ENCODE measurements at places on chromosomes 11 and 22.

DNA sequence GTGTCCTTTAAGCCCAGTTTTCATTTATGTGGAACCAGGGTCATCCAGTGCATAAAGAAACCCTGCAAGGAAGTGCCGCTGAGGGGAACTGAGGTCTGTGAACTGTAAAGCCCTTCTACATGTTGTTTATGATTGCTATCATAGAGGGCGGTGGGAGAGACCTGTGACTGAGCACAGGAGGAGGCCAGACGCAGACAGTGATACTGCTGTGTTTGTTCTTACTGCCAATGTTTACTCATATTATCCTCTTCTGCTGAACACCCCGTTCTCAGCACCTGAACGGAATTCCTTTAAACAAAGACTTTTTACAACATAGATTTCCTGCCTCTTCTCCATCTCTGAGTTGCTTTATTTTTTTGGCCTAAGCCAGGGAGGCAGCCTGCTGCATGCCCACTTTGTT is 967 bp upstream of the GALNT18 start:
- no peak for DNase-seq

DNA sequence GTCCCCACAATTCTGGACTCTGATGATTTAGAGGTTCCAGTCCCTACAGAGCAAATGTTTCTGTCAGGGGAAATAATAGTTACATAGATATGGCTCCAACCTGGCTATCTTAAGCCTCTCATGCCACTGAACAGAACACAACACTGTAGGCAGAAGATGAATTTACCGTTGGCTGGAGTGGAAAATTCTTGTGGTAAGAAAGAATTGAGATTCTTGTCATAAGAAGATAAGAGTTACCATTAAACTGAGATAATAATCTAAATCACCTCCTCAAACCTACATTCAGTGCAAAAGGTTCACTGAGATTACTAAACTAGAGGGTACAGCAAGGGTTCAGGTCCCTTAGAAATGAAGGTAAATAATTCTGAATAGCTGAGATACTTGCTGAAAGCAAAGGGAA is 10.1 kb upstream of the NAALAD2 start:
- DNase-seq: no peak

GRCh38 chr11:31822175-31822926 is 11.2 kb upstream of the PAX6 start:
- DNase-seq: no peak

- DNase-seq: no peak
Measured at GRCh38 chr22:31650391-31650790, 11.6 kb downstream of the PISD start.

DNA sequence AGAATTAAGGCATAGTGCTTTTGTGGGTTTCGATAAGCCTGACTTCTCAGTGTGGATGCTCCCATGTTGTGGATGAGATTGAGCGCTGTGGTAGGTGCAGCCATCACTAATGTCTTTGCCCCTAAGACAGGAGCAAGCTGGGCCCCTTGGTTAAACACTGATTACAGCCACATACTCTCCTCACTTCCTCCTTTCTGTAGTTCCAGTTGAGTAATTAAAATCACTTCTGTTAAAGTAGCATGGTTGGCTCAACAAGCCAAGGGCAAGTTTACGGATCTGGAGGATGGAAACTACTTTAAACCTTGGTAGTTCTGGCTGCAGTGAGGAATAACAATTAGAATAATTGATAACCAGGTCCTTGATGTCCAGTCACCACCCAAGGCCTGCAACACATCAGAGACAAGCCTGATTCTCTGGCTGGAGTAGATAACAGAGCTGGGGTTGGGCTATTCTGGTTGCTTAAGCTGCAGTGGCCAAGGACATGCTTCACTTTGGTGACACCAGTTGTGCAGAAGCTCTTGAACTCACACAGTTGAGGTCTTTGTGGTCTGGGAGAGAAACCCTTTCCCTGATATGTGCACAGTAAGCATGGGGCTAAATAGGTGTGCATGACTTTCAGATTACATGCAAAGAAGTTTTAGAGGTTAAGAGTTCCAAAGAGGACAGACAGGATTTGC is 81.3 kb downstream of the KIRREL3 start:
- no peak for DNase-seq

DNA sequence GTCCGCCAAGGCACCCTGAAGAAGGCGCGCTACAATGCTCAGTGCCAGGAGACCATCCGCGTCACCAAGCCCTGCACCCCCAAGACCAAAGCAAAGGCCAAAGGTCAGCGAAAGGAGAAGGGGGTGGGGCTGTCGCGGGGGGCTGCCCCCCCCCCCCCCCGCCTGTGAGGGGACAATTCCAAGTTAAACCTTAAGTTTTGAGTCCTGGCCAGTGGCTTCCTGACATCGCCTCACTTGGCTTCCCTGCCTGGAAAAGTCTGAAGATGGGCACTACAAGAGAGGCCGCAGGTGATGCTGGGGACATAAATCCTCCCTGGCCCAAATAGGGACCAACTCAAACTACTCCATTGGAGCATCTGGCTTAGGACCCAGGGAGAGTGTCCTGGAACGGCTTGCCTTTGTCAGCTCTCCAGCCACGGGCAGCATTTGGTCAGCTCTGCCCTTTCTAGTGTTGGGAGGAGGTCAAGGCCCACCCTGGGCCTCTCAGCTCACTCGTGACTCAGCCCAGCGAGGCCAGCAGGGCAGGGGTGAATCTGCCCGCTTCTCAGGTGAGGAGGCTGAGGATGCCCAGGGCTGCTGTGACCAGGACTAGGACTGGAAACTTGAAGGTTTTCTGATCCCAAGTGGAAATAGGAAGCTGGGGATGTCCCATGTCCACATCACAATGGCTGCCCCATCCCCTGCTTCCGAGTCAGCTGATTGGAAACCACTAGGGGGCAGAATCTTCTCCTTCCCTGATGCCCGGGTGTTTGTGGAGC is 1.4 kb downstream of the MDK start:
- no peak for DNase-seq

GRCh38 chr22:41479671-41480396 is 10.9 kb downstream of the ACO2 start:
- DNase-seq: no peak

Data from effector CD8-positive, alpha-beta T cell (primary cell).